Mesendoderm (in vitro differentiated cells): ENCODE measurements at places on chromosomes 12 and 14.

DNA sequence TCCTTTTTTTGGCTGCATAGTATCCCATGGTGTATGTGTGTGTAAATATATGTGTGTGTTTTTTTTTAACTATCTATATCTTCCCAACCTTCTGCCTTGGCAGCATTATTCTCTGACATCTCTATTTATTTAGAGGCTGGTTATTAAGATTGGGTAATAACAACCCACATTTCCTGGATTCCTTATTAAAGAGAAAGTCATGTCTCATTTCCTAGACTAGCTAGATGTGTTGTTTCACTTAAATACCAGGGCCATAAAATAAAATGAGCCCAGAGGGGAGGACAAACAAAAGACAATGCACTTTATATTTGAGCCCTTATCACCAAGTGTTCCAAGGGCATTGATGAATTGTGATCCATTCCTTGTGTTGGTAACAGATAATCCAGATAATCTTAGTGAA, 169.1 kb downstream of the SLC5A8 start:
- no peak for DNase-seq

GRCh38 chr12:31205054-31205453, 120.9 kb downstream of the SINHCAF start:
- DNase-seq = no peak

- no peak for DNase-seq
Observed at GRCh38 chr12:57616383-57617101, 5.3 kb downstream of the ARHGEF25 start.

GRCh38 chr12:92939116-92939515, 10.0 kb upstream of the EEA1 start:
- DNase-seq = no peak

GRCh38 chr12:18221726-18222125, 39.6 kb upstream of the PIK3C2G start:
- no peak for DNase-seq
